Stimulated activated CD4-positive, alpha-beta T cell treated with anti-CD3 and anti-CD28 coated beads, Interleukin-4, amount 100 ng/mL, for 1 hour (primary cell): ENCODE measurements at places on chromosomes 5 and 9.

GRCh38 chr9:80134487-80134886, 562.7 kb downstream of the TLE4 start:
- DNase-seq, result no peak

GRCh38 chr5:133531178-133531577, 81.2 kb downstream of the FSTL4 start:
- no peak for DNase-seq

GRCh38 chr5:72752909-72753308, 63.6 kb upstream of the TNPO1 start:
- no peak for DNase-seq

DNA sequence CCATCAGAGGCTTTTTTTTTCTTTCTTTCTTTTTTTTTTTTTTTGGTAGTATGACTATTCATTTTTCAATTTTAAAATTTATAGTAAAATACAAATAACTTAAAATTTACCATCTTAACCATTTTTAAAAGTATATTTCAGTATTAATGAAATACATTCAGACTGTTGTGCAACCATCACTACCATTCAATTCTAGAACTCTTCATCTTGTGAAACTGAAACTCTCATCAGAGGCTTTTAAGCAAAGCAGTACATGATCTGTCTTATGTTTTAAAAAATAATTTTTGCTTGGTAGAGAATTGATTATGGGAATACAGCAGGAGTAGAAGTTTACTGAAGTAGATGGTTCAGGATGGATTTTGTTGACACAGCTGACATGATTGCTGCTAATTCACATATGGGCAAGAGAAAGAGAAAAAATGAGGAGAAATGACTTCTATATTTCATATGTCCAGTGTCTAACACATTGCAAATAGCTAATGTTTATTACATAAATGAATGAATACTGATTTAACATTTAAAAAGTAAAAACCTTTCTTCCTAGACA, 13.4 kb downstream of the ELOVL7 start:
- no peak for DNase-seq

GRCh38 chr9:135332979-135333748, 146.4 kb upstream of the PPP1R26 start:
- no peak for DNase-seq

- no peak for DNase-seq
These were observed 582.0 kb upstream of the TUSC1 start for GRCh38 chr9:26260238-26260637.

- no peak for DNase-seq
These were observed 351.0 kb downstream of the ARRDC3 start for GRCh38 chr5:91032125-91032524.

GRCh38 chr5:57718155-57718554, 235.5 kb upstream of the ACTBL2 start:
- DNase-seq, result no peak

DNA sequence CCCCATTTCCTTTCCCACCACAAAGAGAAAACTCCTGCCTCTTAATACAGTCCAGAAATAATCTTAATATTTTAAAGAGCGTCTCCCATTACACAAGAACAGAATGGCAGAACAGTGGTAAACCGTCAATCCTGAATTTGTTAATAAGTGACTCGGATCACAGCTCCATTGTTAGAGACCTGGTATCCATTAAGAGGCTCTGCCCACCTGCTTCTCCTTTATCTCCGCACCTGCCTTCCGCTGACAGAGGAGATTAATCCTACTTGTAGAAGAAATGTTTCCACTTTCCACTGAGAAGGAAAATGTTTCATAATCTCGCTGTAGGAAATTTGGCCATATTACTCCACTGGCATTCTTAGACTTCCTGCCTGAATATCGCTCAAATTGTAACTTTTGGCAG, 1493.2 kb downstream of the MAT2B start:
- no peak for DNase-seq

DNA sequence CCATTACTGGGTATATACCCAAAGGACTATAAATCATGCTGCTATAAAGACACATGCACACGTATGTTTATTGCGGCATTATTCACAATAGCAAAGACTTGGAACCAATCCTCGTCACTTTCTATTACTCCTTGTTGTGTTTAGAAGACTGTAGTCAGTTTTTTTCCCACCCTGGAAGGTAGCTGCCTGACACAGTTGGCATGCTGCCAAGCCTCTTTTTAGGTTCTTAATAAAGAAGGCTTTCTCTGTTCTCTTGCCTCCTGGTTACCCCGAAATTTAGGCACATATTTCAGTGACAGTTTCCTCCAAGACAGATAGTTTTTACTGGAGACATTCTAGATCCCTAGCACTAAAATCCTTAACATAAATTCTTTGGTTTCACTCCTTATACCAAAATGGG, 205.4 kb upstream of the PCSK5 start:
- DNase-seq, result no peak

DNA sequence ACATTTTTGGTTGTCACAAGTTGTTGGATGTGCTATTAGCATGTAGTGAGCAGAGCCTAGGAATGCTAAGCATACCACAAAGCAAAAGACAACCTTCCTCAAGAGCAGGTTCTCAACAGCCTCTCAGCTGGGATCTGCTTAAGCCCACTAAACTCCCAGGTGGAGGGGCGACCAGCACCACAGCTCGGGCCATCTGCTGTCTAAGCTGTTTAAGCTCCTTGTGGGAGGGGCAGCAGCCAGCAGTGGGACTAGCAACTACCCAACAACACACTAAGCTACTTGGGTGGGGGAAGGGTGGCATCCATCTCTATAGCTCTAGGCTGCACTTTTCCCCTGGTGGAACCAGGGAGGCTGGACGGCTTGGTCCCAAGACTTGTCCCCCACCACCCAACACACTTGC, 1052.7 kb upstream of the ARRDC3 start:
- no peak for DNase-seq

- DNase-seq, result no peak
These were observed 1677.7 kb downstream of the EFNA5 start for GRCh38 chr5:105993027-105993426.

DNA sequence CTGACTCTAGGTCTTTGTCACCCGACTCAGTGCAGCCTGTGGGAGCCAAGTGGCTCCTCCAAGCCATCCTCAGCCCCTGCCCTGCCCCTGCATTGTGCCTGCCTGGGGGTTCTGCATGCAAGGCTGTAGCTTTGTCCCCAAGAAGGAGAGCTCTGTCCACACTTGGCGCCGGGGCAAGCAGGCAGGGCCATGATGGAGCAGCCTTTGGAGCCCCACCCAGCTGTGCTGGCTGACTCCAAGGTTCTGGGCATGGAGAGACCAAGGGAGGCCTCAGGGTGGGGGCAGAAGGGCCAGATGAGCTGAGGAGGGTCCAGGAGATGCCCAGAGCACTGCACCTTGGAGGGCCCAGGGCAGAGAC, 226.2 kb downstream of the CACNA1B start:
- no peak for DNase-seq

DNA sequence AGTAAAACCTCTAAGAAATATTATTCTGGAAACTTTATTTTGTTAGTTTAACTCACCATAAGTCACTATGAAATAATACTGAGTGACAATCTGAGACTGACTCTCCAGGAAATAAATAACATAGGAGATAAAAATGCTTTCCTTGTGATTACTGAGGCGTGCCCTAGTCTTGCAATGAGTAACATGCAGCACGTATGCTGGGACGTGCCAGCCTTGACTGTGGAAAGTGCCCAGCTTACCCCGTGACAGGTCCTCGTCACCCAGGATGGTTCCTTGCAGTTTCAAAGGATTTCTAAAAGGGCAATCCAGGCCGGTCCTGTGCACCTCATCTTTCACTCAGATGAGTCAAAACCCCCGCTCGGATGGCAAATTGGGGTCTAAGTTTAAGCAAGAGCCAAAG, 720.8 kb upstream of the ADAMTS16 start:
- DNase-seq, result no peak

DNA sequence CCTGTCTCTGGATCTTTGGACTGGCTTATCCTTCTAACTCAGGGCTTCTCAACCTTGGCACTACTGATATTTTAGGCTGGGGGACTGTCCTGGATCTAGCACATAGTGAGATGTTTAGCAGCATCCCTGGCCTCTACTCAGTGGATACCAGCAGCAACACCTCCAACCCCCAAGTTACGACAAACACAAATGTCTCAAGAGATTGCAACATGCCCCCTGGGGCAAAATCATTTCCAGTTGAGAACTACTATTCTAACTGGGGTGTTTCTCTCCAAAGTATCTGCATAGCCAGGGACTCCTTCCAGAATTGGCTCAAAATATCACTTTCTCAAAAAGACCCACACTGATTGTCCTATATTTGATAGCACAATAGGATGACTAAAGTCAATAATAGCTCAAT, 7.2 kb upstream of the TLR4 start:
- DNase-seq, result no peak

- no peak for DNase-seq
These were observed 181.7 kb upstream of the GAS1 start for GRCh38 chr9:87128844-87129493.

DNA sequence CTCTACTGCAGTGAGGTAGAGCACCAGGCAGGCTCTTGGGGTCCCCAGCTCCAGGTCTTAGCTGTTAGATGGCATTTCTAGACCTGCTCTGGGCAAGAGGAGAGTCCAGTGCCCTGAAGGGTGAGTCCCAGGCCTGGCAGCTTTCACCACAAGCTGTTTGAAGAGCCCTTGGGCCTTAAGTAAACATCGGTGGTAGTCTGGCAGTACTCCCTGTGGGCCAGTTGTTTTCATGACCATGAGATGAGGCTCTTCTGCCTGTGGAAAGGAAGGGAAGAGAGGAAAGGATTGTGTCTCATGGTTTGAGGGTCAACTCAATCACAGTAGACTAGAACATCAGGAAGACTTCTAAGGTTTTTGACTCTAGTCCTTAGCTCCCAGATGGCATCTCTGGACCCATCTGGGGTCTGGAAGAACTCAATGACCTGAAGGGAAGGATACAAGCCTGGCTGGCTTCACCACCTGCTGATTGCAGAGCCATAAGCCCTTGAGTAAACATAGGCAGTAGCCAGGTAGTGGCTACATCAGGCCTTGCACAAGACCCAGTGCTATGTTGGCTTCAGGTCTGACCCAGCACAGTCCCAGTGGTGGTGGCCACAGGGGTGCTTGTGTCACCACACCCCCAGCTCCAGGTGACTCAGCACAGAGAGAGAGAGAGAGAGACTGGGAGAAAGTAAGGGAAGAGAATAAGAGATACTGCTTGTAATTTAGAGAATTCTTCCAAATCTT, 114.3 kb upstream of the PCSK5 start:
- no peak for DNase-seq

GRCh38 chr9:91495450-91495849, 71.8 kb upstream of the NFIL3 start:
- no peak for DNase-seq

DNA sequence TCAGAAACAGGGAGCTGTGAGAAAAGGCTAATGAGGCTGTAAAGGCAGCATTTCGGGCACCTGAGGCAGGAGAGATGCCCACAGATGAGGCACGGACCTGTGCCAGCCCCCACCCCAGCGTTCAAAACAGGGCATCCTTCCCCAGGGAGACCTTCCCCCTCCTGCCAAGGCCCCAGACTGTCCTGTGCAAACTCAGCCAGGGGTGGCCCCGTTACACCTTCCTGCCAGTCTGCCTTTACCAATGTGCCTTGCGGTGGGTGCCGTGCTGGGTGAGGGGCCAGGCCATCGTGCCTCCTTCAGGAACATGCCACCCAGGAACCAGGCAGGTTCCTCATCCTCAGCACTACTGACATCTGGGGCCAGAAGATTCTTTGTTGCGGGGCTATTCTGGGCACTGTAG, 53.9 kb downstream of the AK8 start:
- DNase-seq, result no peak

- no peak for DNase-seq
These were observed 327.1 kb upstream of the NUDT12 start for GRCh38 chr5:103889500-103890209.
